ENCODE measurements at places on chromosomes 2 and 18. TPM values are rescaled to one million over a fixed set of nuclear protein-coding genes. Genes with fewer than 3 reads are reported as not detected.

- DNase-seq: no peak
Measured at GRCh38 chr18:22332590-22332989, 85.1 kb downstream of the CTAGE1 start.

GRCh38 chr2:6866275-6866671 lies 566 bp upstream of the CMPK2 start:
- DNase-seq: peak; percentile 70

DNA sequence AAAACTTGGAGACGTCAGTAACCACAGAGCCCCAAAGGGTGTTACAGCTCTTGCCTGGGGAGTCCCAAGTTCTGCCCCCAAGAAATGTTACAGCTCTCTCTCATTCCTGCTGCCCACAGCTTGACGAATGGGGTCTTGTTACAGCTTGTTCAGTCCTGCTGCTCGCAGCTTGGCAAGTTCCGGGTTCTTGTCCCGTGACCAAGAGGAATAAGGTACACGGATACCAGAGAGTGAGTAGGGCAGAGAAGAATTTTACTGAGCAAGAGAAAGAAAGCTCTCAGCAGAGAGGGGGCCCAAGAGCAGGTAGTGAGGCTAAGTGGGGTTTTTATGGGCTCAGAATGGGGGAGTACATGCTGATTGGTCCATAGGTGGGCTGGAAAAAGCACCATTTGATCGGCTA lies 27.2 kb downstream of the SLC39A6 start:
- peak; percentile 81 for DNase-seq

Gene NAT8
- total RNA-seq: not detected

Gene NYAP2
- not detected for total RNA-seq

DNA sequence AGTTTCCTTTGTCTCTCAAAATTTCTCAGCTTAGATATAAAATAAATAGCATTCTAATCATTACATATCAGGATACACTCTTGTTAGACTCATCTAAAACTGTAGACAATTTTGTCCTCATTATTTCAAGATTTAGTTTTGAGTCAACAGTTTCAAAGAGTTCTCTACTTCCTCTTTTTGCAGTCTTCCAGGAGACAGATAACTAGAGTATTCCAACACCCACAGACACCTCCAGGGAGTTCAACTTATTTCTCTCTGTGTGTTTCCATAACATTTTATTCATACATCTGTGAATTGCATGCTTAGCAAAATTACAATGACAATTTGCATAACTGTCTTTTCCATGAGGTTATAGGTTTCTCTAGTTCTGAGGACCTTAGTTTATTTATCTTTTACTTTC lies 166.6 kb upstream of the HNMT start:
- DNase-seq: no peak

- peak; percentile 11 for DNase-seq
Measured at GRCh38 chr2:147181351-147182029, 663.3 kb upstream of the ACVR2A start.

DNA sequence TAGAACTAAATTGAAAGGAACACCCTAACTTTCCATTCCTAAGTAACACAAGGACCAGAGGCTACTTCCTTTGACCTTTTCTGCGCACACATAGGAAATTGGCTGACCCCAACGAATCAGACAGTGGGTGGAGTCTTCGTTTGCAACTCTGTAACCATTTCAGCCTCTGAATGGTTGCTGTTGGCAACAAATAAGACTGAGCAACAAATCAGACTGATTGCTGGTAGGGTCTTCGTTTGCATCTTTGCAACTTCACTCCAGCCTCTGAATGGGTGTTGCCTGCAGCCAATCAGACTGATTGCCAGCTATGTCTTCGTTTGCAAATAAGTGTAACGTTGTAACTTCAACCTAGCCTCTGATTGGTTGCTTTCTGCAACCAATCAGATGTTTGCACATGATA lies 34.6 kb downstream of the USP40 start:
- DNase-seq: no peak

Gene GPR39
- total RNA-seq: 10.5 TPM

GRCh38 chr2:40240070-40240469 lies 211.8 kb downstream of the SLC8A1 start:
- peak; percentile 86 for DNase-seq

Gene TDRD15
- not detected for total RNA-seq

DNA sequence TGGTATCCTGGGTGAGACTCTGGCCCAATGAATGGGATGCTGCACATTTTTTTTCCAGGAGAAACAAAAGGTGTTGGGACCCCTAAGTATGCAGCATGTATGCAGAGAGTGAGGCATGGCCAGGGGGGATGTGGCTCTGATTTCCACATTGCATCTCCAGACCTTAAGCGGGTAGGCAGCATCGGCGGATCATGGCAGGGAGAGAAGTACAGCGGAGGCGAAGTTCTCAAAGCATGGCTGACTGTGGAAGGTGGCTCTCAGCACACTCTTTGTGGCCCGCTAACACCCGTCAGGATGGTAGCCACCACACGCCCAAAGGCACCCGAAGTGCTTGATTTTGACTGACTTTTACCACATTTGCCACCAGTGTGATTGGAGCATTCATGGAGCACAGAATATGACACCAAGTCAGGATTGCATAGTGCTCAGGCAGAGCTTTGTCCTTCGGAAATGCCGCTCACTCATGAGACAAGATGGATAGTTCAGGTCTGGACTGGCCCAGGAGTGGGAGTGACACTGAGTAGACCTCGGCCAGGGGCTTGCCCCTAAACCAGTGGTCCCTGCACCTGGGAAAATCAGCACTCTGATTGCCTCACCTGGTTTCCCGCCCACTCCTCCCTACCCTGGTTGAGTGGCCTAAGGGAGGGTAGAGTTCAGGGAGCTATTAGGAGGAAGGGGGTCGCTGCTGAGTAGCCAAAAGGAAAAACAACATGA lies 14.2 kb downstream of the INPP4A start:
- no peak for DNase-seq

Gene ITGB6
- 113 TPM for total RNA-seq

DNA sequence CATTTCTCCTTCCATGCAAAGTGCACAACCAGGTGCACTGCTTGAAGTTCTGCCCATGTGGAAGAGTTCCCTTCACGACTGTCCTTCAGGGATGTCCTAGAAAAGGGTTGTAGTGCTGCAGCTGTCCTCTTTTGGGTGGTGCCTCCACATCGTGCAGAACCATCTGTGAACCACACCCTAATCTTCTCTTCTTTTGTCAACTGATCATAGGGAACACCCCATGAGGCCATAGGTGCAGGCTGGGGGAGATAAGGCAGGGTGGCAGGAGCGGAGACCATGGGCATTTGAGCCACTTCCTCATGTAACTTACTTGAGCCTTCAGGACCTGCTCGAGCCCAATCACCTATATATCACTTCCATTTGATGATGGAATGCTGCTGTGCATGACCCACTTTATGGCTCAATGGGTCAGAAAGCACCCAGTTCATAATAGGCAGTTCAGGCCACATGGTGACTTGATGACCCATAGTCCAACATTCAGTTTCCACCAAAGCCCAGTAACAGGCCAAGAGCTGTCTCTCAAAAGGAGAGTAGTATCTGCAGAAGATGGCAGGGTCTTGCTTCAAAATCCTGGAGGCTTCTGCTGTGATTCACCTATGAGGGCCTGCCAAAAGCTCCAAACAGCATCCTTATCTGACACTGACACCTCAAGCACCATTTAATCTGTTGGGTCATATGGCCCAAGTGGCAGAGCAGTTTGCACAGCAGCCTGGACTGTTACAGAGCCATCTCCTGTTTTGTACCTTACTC lies 84.7 kb upstream of the CYRIA start:
- DNase-seq: no peak

Gene NEB
- total RNA-seq: 0.27 TPM

- DNase-seq: peak; percentile 69
Measured at GRCh38 chr2:76599732-76600368, 889.1 kb upstream of the GCFC2 start.

Gene ZSWIM2
- not detected for total RNA-seq

DNA sequence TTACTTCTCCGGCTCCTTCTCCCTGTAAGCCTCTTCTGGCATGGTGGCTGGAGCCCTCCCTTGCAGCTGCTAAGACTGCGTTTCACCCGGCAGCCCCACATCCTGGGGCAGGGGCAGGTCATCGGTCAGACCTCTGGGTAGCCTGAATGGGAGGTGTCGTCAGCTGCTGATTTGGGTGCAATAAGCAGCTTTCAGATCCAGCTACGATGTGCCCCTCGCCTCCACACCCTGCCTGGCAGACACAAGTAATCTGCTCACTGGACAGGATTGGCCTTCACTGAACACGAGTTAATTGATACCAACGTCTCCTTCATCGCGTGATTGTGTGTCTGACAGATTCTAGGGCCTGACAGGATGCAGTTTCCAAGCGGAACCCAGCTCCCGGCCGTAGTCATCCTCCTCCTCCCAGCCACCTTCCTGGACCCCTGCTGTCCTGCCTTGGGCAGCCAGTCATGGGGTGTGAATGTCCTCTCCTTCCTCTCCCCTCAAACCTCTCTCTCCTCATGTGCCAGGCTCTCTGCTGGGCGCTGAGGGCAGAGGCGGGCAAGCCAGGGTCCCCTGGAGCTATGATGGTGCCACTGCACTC lies 18.9 kb upstream of the PDIA6 start:
- no peak for DNase-seq

DNA sequence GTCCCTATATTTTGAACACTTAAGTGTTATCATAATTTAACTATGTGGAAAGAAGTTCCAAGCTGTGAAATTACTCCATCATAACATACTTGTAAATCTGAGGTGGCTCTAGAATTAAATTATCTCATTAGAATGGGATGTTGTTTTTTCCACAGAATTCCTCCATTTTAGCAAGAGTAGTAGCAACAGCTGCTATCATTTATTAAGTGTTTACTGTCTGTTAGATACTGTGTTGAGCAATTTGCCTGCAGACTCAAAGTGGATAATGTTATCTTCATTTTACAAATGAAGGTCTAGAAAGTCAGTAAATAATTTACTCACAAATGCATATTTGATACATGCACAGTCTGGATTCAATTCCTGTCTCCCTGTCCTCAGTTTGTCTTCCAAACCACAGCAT lies 504.8 kb upstream of the NRP2 start:
- DNase-seq: no peak

DNA sequence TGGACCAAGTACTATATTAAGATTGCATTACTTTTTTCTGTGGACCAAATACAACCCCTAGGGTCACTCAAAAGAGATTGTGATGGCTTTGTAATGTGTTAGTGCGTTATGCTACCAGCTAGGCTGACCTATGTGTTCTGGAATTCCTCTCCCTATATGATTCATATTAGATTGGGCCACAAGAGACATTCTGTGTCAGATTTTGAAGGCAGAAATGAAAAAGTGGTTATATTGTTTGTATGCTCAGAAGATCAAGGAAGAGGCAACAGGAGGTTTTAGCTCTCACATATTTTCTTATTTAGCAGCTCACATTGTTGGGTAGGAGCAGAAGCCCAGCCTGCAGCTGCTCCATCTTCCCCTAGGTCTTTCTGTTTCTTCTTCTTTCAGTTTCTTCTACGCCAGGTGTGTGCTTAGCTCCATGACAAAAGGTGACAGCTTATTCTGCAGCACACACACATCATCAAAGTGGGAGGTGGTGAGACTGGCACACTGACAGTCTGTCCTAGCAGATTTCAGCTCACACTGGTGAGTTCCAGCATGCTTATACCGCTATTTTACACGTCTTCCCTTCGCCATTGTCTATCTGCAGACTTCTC lies 156.8 kb upstream of the UBE2E3 start:
- DNase-seq: peak; percentile 49

GRCh38 chr2:241908686-241909420 lies 39.3 kb downstream of the RTP5 start:
- DNase-seq: no peak

GRCh38 chr18:45321520-45321919 lies 293.8 kb upstream of the SLC14A2 start:
- no peak for DNase-seq
